ENCODE measurements at places on chromosomes 7 and 10.

DNA sequence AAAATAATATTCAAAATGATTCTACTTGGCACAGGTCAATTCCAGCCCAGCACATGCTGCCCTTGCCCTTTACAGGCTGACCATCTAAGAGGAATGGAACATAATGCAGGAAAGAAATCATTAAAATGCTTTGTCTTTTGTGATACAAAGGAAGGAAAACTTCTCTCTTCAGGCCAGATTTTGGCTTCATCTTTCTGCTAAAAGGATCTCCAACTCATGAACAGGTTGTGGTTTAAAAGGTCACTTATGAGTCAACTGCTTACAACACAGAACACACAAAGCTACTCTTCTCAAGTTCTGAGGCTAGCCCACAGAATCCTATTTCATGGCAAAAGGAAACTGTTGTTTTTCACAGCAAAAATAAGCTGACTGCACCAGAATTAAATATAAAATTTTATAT lies 197.1 kb downstream of the DOCK4 start:
- DNase-seq: no peak

DNA sequence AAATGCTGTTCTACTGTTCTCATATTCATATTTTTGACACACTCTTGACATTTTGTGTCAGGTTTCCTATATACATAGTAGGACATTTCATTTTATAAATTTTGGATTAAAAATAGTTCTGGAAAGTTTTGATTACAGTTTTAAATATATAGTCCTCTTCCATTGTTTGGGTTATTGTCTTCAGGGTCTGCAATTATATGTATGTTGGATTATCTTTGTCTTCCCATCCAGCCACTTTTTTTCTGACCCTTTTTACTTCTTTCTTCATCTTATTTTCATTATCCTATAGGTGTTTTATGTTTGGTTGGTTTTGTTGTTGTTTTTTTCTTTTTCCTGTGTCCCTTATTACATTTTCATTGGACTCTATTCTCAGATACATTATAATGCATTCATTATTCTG lies 71.1 kb upstream of the CCDC6 start:
- no peak for DNase-seq

- DNase-seq: no peak
Observed at GRCh38 chr10:14451341-14451740, 120.6 kb upstream of the FRMD4A start.

GRCh38 chr10:12479437-12479844 lies 130.1 kb downstream of the CAMK1D start:
- no peak for DNase-seq

DNA sequence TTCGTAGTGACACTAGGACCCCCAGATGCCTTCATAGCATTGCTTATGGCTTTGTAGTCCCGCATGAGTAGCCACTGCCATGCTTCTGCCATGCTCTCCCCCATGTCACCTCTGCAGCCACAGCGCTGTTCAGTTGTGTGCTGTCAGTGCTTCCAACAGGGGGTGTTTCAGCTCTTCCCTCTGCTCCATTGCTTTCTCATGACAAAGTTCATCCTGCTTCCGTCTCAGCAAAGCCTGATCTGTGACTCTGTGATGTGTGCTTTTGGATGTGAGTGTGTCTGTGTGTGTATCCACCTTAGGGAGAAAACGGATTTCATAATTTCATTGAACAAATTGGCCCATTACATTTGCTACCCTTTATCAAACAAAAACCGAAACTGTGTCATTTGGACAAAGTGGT lies 134.9 kb upstream of the SAMD8 start:
- no peak for DNase-seq

DNA sequence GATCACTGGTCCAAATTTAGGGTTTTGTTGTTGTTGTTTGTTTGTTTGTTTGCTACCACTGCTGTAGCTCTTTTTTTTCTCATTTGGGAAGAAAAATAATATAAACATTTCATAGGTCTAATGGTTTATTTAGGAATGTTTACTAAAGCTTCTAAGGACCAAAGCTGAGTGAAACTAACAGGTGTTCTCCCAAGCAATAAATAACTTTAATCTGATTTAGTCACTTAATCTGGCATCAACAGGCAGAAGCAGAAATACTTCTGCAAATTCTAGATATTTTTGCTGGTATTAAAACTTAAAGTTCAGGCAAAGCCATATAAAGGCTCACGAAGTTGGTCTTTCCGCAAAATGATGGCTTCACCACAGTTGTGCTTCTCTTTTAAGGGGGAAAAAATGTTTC lies 144.5 kb upstream of the YAE1 start:
- DNase-seq: no peak

GRCh38 chr7:147915781-147916180 lies 674.8 kb upstream of the C7orf33 start:
- no peak for DNase-seq

- DNase-seq: no peak
Observed at GRCh38 chr10:19815731-19816410, 361 bp upstream of the PLXDC2 start.

DNA sequence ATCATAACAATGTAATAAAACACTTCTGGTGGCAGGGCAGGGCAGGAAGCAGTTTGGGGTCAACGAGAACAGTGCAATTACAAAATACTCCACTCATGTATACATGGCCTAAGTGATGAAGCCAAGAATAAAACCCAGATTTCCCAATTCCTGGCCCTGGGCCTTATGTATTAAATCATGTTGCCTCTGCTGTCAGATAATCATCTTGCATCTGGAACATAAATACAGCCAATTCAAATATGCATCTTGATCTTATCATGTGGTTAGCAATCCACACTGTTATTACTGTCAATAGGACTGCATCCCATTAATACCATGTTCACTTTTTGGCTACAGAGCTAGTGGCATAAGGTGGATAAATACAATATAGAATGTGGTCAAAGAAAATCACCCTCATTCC lies 186.5 kb upstream of the SLC25A13 start:
- DNase-seq: no peak

- DNase-seq: no peak
Observed at GRCh38 chr10:25142116-25142864, 32.5 kb upstream of the GPR158 start.

DNA sequence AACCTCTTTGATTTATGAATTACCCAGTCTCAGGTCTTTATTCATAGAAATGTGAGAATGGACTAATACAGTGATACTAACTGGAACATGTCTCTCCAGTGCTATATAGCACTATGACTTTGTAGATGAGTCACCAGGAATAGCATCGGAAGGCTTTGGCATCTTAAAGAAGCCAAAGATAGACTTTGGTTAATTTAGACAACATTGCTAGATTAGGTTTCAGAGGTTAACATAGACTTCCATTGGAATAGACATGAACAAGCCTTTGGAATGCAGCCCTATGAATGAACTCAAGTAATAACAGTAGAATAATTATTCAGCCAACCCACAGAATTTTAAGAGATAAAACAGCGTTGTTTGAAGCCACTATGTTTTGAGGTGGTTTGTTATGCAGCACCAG lies 169.2 kb downstream of the HGF start:
- no peak for DNase-seq

DNA sequence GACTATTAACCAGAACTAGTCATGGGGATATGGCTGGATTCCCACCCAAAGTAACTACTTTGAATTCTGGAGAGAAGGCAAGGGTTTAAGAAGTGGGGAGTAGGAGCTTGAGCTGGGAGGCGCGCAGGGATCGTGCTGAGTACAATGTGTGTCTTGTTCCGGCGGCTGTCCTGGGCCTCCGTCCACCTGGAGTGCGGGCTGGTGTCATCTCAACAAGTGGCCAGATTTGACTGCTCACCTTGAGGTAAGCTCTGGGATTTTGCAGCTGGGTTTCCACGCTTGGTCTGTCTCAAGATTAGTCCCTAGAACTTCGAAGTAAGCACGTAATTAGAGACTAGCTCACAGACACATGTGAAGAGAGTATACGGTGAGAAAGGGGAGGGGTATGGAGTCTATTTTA lies 49.4 kb downstream of the GLRX3 start:
- DNase-seq: no peak

DNA sequence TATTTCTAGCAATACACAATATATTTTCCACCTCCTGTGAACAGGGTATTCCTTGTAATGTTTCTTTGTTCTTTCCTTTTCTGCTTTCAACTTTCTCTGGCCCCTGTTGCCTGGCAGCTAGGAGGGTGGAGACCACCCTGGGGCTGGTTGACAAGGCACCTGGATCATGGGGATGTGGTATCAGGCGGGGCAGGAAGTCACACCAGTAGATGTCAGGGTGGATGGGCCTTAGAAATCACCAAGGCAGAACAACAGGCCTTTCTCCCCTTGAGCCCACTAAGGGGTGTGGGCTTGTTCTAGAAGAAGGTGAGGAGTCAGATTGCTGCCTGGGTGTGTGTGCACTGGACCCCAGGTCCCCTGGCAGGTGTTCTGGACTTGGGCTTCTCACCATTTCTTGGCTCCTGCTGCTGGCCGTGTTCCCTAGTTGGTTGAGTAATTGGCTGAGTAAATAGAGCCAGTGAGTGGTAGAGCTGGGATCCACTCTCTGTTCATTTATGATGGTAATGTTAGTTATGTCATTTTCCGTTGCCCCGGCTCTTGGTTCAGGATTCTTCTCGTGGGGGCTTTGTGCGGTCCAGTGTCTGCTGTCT lies 24.9 kb downstream of the ZNF783 start:
- no peak for DNase-seq

- DNase-seq: peak; percentile 13
Observed at GRCh38 chr7:151453326-151453791, 13.4 kb upstream of the CRYGN start.

GRCh38 chr7:17685141-17685540 lies 255.2 kb downstream of the SNX13 start:
- no peak for DNase-seq

DNA sequence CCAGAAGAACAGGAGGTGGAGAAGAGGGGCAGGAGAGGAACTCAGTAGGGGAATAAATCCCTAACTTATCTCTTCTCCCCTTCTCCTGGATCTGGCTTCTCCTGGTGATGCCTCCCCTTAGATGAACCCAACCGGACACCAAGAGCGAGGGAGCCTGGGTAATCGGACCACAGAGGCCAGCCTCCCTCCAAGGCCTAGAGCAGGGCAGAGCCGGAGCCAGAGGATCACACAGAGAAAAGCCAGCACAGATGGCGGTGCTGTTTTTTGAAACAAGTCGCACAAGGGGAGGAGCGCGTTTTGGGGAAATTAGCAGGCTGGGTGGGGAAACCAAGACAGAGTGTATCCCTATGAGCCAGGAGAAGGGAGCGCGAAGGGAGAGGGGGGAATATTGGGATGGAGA lies 4.9 kb upstream of the SRRM3 start:
- no peak for DNase-seq

GRCh38 chr7:27917774-27918314 lies 177.9 kb downstream of the TAX1BP1 start:
- DNase-seq: no peak

DNA sequence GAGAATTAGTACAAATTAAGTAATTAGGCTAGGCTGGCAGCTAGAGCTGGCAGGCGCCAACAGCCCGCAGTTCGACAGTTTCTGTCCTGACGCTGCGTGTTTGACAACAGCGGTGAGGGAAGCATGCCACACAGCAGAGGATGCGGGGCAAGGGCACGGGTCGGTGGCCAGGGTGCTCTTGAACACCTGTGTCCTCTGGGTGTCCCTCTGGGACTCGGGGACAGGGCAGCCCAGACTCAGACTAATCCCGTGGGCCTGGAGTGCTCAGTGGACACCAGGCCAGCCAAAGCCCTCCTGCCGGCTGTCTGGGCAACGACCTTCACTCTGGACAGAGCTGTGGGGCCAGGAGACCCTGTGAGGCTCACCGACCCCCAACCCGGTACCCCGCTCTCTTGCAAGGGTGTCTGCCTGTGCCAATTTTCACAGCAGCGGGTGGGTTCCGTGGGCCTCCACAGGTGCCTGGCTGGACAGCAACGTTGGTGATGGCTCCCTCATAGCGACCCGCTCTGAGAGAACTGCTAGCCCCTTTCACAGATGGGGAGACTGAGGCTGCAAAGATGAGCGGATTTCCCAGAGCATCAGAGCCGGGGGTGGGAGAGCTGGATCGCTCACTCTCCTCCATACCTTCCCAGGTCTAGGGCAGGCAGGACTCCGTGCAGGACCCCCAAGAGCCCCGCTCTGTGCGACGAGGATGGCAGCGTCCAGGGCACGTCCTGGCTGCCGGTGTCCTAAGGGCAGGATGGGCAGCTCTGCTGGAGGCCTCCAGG lies 48.5 kb downstream of the FOXL3 start:
- no peak for DNase-seq

DNA sequence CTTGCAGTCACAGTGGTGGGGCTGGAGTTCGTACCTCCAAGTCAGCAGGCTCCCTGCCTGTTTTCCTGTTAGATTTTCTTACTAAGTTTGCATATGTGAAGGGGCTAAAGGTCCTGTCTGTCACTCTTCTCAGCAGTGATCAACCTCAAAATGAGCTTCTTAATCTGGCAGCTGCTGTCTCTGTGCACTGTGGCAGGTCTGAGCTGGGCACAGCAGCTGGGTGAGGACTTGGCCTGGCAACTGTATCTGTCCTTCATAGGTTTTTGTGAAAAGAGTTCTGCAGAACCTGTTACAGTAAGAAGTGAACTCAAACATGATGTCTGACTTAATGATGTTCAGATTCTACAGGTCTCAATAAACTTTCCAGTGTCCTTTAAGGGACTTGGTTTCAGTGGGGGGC lies 31.3 kb upstream of the GJD4 start:
- DNase-seq: no peak

GRCh38 chr7:148037044-148037443 lies 553.5 kb upstream of the C7orf33 start:
- no peak for DNase-seq

GRCh38 chr7:85733169-85733915 lies 546.5 kb upstream of the SEMA3D start:
- DNase-seq: no peak

- no peak for DNase-seq
Observed at GRCh38 chr7:151101621-151102396, 15.5 kb downstream of the AGAP3 start.

- no peak for DNase-seq
Observed at GRCh38 chr10:121076776-121077715, 225.9 kb downstream of the WDR11 start.

- no peak for DNase-seq
Observed at GRCh38 chr10:3763035-3763456, 22.0 kb downstream of the KLF6 start.

GRCh38 chr10:73465978-73466726 lies 29.7 kb downstream of the PPP3CB start:
- no peak for DNase-seq

DNA sequence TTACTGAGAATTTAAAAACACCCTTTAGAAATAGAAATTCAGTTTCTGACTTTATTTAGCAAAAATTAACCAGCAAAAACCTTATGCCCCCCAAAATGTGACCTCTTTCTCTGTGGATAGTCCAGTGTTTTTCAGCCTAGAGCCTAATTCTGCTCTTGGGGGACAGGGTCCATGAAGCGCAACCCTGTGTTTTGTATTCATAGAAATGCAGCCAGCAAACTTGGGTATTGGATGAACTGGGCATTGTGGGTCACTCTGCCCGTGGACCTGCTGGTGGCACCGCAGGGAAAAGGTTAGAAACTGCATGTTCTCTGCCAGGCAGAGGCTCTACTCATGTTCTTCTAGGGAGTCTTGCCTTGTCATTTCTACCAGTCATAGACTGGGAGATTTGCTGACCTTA lies 787.4 kb upstream of the C7orf33 start:
- DNase-seq: no peak

Measured in GM13976 (cell line).